ENCODE measurements at places on chromosomes 7 and 10.

DNA sequence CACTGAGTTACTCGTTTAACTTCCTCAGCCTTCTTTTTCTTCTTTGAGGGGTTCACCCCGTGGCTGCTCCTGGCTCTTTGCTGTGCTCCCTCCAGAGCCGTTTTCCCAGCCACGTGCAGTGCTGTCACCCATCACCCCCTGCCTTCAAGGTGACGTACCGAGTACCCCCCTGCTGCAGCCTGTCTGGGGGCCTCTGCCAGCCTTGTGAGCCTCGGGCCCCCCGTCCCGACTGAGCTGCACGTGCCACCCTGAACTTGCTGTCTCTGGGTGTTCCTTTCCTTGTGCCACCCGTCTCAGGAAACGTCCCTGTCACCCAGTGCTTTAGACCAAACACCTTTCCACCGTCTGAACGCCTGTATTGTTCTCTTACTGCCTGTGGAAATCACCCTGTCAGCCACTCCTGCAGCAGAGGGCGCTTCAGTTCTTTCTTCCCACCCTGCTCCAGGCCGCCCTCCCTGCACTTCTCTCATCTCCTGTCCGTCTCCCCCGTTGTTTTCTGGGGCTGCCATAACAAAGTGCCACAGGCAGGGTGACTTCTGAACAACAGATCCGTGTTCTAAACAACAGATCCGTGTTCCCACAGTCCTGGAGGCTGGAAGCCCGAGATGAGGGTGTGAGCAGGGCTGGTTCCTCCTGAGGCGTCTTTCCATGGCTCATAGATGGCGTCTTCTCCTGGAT is 44.6 kb downstream of the WDR37 start:
- no peak for DNase-seq

- DNase-seq = no peak
Observed at GRCh38 chr10:58319599-58319998, 15.2 kb upstream of the UBE2D1 start.

- peak; percentile 74 for DNase-seq
Observed at GRCh38 chr10:28533571-28534304, 820 bp downstream of the WAC start.

DNA sequence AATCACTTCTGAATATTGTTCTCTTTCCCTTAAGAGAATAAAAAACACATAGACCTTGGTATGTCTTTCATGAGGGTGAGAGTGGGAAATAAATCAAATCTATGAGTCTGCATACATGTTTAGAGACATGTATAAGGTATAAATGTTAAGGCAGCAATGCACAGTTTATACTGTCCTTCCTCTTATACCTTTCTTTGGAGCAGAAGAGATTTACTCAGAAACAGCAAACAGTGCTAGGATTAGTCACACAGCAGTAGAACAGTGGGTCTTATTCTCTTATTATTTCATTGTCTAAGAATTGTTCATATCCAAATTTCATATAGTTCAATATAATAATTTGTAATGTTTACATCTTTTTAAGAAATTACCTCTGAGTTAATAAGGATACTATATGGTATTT is 126.7 kb upstream of the TMEM196 start:
- DNase-seq = no peak

GRCh38 chr10:131609176-131609575 is 291.6 kb upstream of the PPP2R2D start:
- no peak for DNase-seq

DNA sequence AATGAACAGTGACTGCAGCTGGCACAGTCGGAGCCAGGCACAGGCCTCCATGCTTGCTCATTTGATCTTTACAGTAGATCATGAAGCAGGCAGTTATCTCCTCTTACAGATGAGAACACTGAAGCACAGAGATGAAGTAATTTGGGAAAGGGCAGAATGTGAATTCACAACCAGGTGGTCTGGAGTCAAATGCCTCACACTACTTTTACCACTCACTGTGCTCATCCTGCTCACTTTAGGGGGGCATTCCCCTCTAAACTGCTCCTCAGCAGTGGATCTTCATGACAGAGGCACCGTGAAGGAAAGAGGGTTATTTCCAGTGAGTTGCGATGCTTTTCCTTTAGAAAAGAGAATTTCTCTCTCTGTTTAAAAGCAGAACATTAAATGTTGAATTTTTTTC is 15.1 kb downstream of the SNX10 start:
- DNase-seq = no peak

DNA sequence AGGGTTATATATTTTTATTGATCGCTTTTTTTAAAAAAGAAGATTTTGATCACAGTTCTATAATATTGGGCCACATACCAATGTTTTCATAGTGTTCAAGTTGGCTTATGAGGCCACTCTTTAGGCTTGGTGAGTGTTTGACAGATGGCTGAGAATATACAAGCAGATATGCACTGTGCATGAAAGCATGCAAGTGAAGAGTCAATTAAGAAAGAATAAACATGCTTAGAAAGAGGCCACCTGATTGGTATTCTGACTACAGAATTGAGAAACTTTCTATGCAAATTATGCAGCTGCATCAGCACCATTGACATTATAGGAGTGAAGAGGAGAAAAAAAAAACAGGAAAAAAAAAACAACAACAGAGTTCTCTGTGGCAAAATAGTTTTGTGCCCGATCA is 39.9 kb downstream of the CABCOCO1 start:
- no peak for DNase-seq

GRCh38 chr7:144256112-144256511 is 8.5 kb downstream of the OR2A7 start:
- DNase-seq = no peak

- DNase-seq = no peak
Observed at GRCh38 chr7:136234040-136234439, 256.9 kb upstream of the MTPN start.

- DNase-seq = no peak
Observed at GRCh38 chr10:100109670-100110069, 28.0 kb upstream of the CPN1 start.

DNA sequence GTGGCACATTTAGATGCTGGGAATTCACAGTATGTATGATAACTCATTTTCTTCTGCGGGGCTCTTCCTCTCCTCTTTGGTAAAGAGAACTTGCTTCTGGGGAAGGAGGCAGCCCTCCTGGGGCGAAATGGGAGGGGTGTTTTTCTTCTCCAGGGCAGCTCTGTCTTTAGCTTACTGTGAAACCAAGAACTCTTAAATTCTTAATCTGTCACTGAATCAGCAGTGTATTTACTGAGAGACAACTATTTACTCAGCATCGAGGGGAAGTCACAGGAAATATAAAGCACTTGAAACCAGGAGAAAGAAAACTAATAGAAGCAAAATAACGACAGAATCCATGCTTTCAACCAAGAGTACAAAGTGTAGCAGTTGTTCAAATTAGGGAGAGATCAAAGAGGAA is 158.2 kb upstream of the AGK start:
- no peak for DNase-seq

GRCh38 chr7:76165973-76166403 is 35.7 kb upstream of the SRRM3 start:
- no peak for DNase-seq

GRCh38 chr10:16009785-16010184 is 149.5 kb upstream of the MINDY3 start:
- no peak for DNase-seq

- DNase-seq = no peak
Observed at GRCh38 chr7:87119581-87119980, 32.7 kb upstream of the DMTF1 start.

GRCh38 chr7:131880078-131880477 is 323.6 kb upstream of the PODXL start:
- no peak for DNase-seq

- no peak for DNase-seq
Observed at GRCh38 chr10:807958-808353, 118.5 kb upstream of the DIP2C start.

DNA sequence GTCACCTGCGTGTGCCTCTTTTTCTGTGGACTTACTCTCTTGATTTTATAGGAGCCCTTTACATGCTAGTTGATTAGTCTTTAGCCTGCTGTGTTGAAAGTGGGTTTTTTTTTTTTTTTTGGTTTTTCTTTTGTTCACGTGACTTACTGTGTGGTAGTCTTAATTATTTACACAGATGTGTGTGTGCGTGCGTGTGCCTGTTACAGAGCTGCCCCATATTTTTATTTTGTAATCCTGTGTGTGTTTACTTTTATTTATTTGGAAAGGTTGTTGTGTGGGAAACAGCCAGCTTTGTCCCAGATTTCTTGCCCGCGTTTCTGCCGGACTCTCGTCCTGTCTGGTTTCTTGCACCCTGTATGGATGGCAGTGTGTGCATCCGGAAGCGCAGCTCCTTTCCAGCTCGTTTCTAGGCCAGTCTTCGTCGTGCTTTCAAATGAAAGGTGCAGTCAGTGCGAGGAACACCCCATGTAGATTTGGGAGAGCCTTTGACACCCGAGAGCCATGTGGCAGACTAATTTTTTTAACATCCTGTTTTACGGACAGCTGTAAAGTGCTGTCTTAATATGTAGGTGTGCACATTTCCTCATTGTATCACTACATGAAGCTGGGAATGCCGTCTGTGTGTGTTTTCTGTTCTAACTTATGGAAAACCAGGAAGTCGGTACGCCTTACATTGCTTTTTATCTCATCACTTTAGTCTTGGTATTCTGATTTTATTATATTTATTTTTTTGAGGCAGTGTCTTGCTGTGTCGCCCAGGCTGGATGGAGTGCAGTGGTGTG is 55.6 kb downstream of the DNAJB6 start:
- DNase-seq = no peak

DNA sequence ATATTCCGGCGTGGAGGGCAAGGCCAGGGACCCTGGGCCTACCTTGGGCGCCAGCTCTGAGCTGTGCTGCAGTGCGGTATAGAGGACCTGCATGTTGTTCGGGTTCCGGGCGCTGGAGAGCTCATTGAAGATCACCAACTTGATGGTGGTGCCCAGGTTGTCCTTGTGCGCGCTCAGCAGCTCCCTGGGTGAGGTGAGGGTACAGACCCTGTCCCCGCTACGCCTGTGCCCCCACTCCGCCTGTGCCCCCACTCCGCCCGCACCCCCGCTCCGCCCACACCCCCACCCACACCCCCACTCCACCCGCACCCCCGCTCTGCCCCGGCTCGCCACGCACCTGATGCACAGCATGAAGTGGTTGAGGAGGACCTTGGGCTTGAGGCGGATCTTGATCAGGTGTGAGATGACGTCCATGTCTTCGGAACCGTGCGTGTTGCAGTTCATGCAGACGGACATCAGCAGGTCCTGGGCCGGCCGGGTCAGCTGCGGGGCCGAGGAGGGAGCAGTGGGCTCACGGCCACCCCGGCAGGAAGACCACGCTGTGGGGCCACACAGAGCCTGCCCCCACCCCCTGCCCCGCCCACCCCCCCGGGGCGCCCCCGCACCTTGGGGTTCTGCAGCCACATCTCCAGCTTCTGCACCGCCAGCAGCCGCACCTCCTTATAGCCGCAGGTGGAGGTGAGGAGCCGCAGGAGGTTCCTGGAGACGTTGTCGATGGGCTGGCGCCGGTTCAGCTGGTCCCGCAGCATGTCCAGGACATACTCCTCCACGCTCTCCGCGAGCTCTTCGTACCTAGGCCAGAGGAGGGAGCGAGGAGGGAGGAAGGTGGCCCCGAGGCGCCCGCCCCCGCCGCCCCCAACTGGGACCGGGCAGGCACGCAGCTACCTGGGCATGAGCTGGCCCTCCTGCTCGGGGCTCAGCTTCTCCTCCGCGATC is 5.6 kb downstream of the INTS1 start:
- no peak for DNase-seq

GRCh38 chr10:132608511-132609195 is 71.1 kb downstream of the INPP5A start:
- no peak for DNase-seq

- no peak for DNase-seq
Observed at GRCh38 chr10:50447691-50448090, 176.1 kb downstream of the SGMS1 start.

DNA sequence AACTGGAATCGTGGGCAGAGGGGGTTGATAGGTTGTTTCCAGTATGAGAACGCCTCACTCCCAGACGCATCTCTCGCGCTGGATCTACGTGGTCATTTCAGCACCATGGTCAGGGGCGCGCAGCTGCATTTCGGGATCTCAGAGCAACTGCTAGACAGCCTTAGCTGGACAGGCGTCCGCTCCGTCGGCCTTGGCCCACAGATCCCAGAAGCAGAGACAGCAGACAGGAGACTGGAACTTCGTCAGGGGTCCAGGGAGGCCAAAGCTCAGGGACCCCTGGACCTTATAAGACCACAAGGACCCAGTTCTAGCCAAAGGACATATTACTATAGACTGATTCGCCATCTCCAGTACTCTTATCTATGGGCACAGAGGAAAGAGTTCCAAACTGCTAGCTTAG is 5.3 kb downstream of the NEUROG3 start:
- DNase-seq = peak; percentile 48

DNA sequence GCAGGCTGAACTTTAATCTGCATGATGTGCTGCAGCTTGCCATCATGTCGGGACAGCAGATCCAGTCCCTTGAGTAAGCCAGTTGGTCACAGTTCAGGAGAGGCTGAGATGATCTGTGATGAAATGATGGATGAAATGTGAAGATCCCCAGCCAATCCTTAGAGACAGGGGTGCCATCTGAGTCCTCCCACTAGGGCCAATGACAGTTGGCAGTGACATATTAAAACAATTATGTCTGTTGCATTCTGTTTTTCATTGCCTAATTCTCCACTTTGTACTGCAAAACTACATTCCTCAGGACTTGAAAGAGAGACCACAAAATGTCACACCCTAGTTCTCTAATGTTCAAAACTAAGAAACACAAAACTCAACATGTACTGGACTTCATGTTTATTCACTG is 66.3 kb upstream of the CAV2 start:
- no peak for DNase-seq

GRCh38 chr10:109875828-109876821 is 47.2 kb downstream of the XPNPEP1 start:
- DNase-seq = no peak

GRCh38 chr7:80918909-80919721 is at the start of gene SEMA3C:
TSS of gene SEMA3C (minus strand) at chr7:80919051. CDS start at chr7:80916781, 2,270 bp downstream.
- DNase-seq = peak; percentile 89

GRCh38 chr7:157676001-157676400 is 339.2 kb downstream of the DNAJB6 start:
- DNase-seq = no peak
